Breast epithelium (tissue), 4 donors: ENCODE measurements at places on chromosomes 4 and X.

GRCh38 chr4:139986106-139986505, 167.9 kb downstream of the MAML3 start:
- no peak for DNase-seq

DNA sequence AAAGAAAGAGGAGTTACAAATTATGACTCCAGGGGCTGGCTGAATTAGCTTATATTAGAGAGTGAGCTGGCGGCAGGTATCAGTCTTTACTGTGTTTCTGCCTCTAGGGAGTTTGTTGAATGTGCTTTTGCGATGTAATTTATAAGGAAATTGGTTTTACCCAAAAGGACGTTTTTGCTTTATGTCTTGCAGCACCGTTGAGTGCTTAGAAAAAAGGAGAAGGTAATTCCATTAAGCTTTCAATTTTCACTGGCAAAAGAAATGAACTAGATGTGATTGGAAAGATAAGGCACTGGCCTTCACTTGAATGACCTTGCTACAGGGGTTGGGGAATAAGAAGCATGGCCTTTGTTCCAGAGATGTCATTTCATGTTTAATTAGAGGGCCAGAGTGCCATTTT, 74.9 kb upstream of the CBR4 start:
- DNase-seq = no peak

DNA sequence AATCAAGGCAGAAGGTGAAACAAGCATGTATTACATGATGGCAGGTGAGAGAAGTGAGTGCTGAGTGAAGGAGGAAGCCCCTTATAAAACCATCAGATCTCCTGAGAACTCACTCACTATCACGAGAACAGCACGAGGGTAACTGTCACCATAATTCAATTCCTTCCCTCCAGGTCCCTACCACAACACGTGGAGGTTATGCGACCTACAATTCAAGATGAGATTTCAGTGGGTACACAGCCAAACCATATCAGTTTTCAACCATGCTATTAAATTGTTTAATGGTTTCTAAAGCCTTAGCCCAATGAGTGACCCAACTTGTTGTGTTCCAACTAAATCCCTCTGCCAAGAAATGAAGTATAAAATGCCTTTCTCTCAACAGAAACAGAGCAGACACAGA, 519.8 kb downstream of the GBA3 start:
- no peak for DNase-seq

- no peak for DNase-seq
These were observed 995.5 kb downstream of the RAB28 start for GRCh38 chr4:12488672-12489071.

- no peak for DNase-seq
These were observed 333.3 kb downstream of the BCOR start for GRCh38 chrX:39764441-39764914.

DNA sequence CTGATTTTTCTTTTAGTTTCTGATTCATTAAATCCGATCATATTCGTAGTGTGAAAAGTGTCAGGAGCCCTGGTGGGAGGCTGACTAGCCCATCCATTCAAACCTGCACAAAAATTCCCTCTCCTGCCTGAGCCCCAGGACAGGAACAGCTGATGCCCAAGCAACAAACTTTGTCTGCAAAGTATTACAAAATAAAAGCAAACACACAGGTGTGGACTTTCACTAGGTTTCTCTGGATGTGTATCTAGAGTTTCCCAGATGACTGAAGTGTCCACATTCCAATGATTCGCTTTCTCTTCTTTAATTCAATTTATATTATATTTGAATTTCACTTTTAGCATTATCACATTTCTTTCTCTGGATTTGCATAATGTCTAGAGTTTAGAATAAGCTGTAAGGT, 18.2 kb upstream of the FAM9B start:
- no peak for DNase-seq

DNA sequence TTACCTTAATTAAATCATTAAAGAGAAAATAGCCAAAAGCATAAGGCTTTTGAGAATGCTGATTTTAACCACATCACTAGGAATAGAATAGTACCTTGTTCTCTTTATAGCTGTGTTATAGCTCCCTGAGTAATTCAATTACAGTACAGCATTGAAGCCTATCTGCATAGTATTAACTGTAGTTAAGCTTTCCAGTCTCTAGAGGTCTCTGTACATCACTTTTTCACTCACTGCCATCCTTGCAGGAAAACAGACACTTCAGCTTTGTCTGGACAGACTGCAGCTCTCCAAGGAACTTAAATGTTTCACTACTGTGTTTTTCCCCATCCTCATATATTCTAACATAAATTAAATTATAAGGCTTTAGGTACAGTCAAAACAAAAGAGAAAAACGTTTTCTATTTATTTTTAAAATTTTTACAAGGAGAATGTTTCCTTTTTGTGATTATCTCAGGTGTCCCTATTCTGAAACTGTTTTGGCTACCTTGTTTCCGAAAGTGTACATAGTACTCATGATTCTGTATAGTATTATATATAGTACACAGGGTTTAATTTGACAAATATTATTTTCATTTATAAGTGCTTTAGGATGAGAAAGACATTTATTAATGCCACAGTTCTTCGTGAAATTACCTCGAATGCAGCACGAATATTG, 407.9 kb downstream of the PCDH18 start:
- no peak for DNase-seq
